Smooth muscle cell of the pulmonary artery (primary cell): ENCODE measurements at places on chromosomes 3 and 15. TPM values are rescaled to one million over a fixed set of nuclear protein-coding genes. Genes with fewer than 3 reads are reported as not detected.

Gene CCR8
- total RNA-seq = not detected in 2 replicates

Gene FGF12
- total RNA-seq = 0.03 and 0.07 TPM in 2 replicates

Gene TMEM207
- not detected in 2 replicates for total RNA-seq

Gene SNX4
- total RNA-seq = 18.7 and 23.8 TPM in 2 replicates

Gene TUSC7
- total RNA-seq = not detected in 2 replicates

Gene CTXND1
- not detected in 2 replicates for total RNA-seq

Gene GPR27
- total RNA-seq = 0.13 and 0.26 TPM in 2 replicates

Gene SRPRB
- total RNA-seq = 115 and 123 TPM in 2 replicates

Gene TMEM108
- 0.20 TPM in 1 of 2 replicates, not detected in the other for total RNA-seq

Gene CYP19A1
- 0.23 and 0.72 TPM in 2 replicates for total RNA-seq

Gene SST
- not detected in 2 replicates for total RNA-seq

Gene MPI
- 118 TPM in 2 replicates for total RNA-seq

Gene KNG1
- not detected in 2 replicates for total RNA-seq

Gene FSTL1
- 1,906 and 3,109 TPM in 2 replicates for total RNA-seq

Gene GPR149
- not detected in 2 replicates for total RNA-seq

Gene DUOXA2
- not detected in 2 replicates for total RNA-seq

Gene MAN2C1
- total RNA-seq = 113 and 184 TPM in 2 replicates

Gene FBLN2
- total RNA-seq = 133 and 498 TPM in 2 replicates

Gene GP9
- not detected in 2 replicates for total RNA-seq

Gene INSYN1
- 1.3 and 3.3 TPM in 2 replicates for total RNA-seq

Gene GABRG3
- total RNA-seq = not detected in 2 replicates

Gene SLC35G2
- total RNA-seq = 9.3 and 10.1 TPM in 2 replicates

Gene PLAAT1
- not detected in 2 replicates for total RNA-seq

Gene AGBL1
- not detected in 2 replicates for total RNA-seq

Gene AP3B2
- total RNA-seq = 0.10 and 0.39 TPM in 2 replicates

Gene IL17RB
- total RNA-seq = under 0.01 TPM in 1 of 2 replicates, not detected in the other

Gene CHST13
- not detected in 2 replicates for total RNA-seq

Gene PTPRG
- 59.8 and 72.5 TPM in 2 replicates for total RNA-seq

Gene COL8A1
- 133 and 540 TPM in 2 replicates for total RNA-seq

Gene B3GALNT1
- 21.2 and 34.3 TPM in 2 replicates for total RNA-seq

Gene MAGEL2
- 0.73 and 0.98 TPM in 2 replicates for total RNA-seq

Gene DUSP7
- total RNA-seq = 11.1 and 17.5 TPM in 2 replicates

Gene LRTM1
- not detected in 2 replicates for total RNA-seq

Gene ANKRD34C
- total RNA-seq = not detected in 2 replicates

Gene TRANK1
- 10.3 and 15.6 TPM in 2 replicates for total RNA-seq

Gene NMNAT3
- total RNA-seq = 0.46 and 0.98 TPM in 2 replicates

Gene CYP1A2
- not detected in 2 replicates for total RNA-seq

Gene C3orf85
- total RNA-seq = not detected in 2 replicates

Gene EOMES
- total RNA-seq = not detected in 2 replicates
